Glutamatergic neuron (in vitro differentiated cells): ENCODE measurements at places on chromosomes 4 and X.
A peak's percentile ranks its signal among the peaks of the same experiment; 100 is the strongest.

GRCh38 chr4:67861513-67861912 lies 22.3 kb downstream of the TMPRSS11D start:
- H3K4me3 ChIP-seq, result no peak overlapping the region
- no peaks in the 10 kb centered on the region for H3K27me3 ChIP-seq
- H3K4me1 ChIP-seq, result peaks cover 5% of the 10 kb centered on the region
- no peak for DNase-seq

DNA sequence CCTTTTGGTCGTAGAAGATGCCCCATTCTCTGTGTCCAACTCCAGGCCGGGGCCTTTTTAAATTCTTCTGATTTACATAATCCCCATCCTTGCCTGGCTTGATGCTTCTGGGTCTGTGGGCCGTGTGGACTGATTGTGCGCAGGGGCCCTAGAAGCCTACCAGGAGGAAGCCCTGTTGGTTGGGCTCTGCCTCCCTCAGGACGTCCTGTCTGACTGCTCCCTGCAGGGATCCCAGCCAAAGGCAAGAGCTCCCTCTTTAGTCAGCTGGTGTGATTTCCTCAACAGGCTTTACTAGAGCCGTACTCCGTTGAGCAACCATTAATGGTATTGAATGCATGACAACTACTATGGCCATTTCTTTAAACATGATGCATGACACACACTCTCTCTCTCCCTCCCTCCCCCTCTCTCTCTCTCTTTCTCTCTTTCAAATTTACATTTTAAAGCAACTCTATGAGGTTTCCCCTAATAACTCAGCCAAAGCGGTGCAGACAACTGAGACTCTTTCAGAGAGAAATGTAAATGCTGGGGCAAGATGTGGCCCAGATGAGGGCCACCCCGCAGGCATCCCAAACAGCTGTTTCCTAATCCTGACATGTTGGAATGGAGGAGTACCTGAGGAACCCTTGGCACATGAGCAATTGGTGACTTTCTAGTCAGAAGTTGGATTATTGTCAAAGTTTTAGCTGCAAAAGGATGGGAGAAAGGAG lies 117.3 kb downstream of the DRD5 start:
- H3K27me3 ChIP-seq, result no peaks in the 10 kb centered on the region
- no peaks in the 10 kb centered on the region for H3K4me1 ChIP-seq
- no peaks in the 10 kb centered on the region for H3K36me3 ChIP-seq

- H3K4me3 ChIP-seq, result no peak overlapping the region
- no peak for DNase-seq
- no peaks in the 10 kb centered on the region for H3K27me3 ChIP-seq
- H3K4me1 ChIP-seq, result no peaks in the 10 kb centered on the region
Measured at GRCh38 chr4:19739101-19739651, 512.5 kb upstream of the SLIT2 start.

GRCh38 chrX:124010157-124010556 lies 48.7 kb downstream of the STAG2 start:
- no peaks in the 10 kb centered on the region for H3K36me3 ChIP-seq
- peaks cover 2% of the 10 kb centered on the region for H3K4me1 ChIP-seq
- H3K27me3 ChIP-seq, result peaks cover 4% of the 10 kb centered on the region
- no peak overlapping the region for H3K4me3 ChIP-seq

DNA sequence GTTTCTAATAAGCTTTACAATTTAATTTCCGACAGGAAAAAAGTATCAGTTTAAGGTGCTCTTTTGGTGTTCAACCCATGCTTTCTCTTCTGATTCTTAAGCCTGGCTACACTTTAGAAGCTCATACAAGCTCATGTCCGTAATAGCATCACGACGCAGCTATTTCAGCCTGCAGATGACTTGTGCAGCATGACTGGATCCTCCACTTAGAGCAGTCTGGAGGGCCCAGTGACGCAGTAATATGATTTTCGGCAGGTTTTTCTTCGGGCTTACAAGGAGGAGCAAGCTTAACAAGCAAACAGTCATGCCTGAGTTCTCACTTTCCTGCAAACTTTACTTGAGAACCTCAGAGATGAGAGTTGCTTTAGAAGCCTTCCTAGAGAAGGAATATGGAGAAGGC lies 85.3 kb upstream of the MAML3 start:
- peak overlapping the region; percentile 74 for H3K27ac ChIP-seq
- DNase-seq, result no peak
- H3K4me1 ChIP-seq, result peaks cover 63% of the 10 kb centered on the region

DNA sequence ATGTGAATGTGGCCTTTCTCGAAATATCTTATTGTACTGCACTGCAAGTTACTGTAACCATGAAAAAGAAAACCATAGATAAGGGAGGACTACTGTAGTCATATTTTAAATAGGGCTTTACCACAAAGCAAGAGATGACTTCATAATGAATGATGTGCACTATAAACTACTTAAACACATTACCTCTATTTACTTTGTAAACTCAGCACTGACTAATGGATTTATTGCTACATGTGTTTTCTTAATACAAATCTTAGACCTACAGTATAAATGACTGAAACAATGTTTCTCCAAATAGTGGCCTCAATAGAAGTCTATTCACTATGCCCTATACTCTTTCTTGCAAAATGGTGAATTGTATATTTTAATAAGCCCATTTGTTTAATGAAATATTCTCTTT lies 61.1 kb downstream of the HDX start:
- peaks cover 18% of the 10 kb centered on the region for H3K36me3 ChIP-seq
- H3K27me3 ChIP-seq, result no peaks in the 10 kb centered on the region
- no peak overlapping the region for H3K27ac ChIP-seq
- no peaks in the 10 kb centered on the region for H3K4me1 ChIP-seq
- no peak for DNase-seq
- H3K4me3 ChIP-seq, result no peak overlapping the region

DNA sequence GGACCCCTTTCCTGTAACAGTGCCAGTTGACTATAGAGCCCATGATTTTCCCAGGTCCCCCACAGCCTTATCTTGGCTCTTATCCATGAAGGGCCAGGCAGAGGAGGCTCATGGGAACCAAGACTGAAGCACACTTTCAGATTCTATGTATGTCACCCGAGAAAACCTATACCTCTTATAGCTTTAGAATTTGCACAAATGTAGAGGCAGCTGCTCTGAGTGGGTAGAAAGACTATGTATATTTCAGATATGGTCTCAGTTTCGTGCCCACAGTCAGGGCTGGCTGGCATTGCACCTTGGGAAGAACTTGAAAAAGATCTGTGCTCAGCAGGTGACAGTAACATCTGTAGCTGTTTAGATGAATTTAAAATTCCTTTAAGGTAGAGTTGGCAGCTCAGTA lies 8.3 kb upstream of the LNX1 start:
- H3K36me3 ChIP-seq, result peaks cover 7% of the 10 kb centered on the region
- peaks cover 8% of the 10 kb centered on the region for H3K27me3 ChIP-seq
- H3K4me3 ChIP-seq, result no peak overlapping the region
- H3K4me1 ChIP-seq, result peaks cover 13% of the 10 kb centered on the region
- no peak for DNase-seq

DNA sequence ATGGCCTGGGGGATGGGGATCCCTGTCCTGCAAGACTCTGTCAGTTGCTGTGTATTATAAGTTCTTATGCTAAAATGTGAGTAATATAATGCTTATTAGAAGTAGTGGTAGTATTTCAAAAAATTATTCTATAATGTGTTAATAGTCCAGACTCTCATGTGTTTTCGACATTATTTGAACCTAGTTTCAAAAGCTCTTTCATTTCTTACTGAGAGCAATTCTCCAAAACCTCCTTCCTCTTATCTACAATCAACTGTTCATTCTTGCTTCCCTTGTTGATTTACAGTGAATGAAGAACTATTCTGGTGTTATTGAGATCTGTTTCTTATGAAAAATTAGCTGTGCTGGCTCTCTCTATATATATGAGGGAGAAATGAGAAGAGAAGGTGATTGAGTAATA lies 32.9 kb upstream of the PTPN13 start:
- no peak overlapping the region for H3K4me3 ChIP-seq
- H3K4me1 ChIP-seq, result peaks cover 7% of the 10 kb centered on the region
- peaks cover 2% of the 10 kb centered on the region for H3K27me3 ChIP-seq
- H3K27ac ChIP-seq, result no peak overlapping the region
- no peaks in the 10 kb centered on the region for H3K36me3 ChIP-seq

DNA sequence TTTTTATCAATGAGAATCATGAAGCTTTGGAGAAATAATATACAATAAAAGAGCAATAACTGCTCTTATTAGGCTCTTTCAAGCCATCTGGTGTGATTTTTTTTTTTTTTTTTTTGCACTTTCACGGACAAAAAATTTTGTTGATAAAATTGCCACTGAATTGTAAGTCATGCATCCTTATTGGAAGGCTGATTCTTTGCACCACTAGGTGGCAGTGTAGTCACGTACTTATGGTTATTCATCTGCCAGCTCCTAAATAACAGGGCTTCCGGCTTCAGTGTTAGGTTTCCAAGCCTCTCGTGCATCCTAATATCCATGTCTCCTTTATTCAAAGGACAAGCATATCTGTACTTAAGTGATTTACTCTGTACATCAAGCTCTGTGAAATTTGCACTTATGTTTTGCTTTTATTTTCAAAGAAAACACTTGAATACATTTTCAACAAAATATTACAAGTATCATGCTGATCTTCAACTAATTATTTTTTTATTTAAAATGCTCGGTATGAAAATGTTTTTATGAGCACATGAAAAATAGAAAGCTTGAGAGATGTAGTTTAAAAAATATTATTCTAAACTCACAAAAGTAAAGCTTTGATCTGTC lies 1578.3 kb upstream of the TENM3 start:
- peak; percentile 63 for DNase-seq
- peaks cover 5% of the 10 kb centered on the region for H3K4me1 ChIP-seq
- H3K36me3 ChIP-seq, result no peaks in the 10 kb centered on the region
- no peaks in the 10 kb centered on the region for H3K27me3 ChIP-seq
- no peak overlapping the region for H3K27ac ChIP-seq

DNA sequence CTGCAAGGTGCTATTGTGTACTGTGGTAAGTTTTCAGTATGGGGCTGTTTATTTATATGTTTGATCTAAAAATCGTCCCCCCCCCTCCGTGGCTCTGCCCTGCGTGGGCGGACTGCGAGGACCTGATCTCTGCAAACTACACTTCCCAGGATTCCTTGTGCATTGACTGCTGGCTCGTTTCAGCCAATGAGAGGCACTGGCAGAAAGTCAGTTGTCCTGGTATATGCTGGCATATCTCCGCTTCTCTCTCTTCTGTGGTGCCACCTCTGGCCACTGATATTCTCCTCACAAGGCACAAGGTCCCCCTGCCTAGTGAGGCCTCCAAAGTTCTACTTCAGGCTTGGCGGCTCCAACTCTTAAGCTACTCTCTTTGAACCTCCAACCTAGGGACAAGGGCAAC lies 168.8 kb upstream of the ZFP42 start:
- peaks cover 3% of the 10 kb centered on the region for H3K27me3 ChIP-seq
- DNase-seq, result no peak
- no peak overlapping the region for H3K4me3 ChIP-seq
- no peak overlapping the region for H3K27ac ChIP-seq
- no peaks in the 10 kb centered on the region for H3K4me1 ChIP-seq
- H3K36me3 ChIP-seq, result no peaks in the 10 kb centered on the region

DNA sequence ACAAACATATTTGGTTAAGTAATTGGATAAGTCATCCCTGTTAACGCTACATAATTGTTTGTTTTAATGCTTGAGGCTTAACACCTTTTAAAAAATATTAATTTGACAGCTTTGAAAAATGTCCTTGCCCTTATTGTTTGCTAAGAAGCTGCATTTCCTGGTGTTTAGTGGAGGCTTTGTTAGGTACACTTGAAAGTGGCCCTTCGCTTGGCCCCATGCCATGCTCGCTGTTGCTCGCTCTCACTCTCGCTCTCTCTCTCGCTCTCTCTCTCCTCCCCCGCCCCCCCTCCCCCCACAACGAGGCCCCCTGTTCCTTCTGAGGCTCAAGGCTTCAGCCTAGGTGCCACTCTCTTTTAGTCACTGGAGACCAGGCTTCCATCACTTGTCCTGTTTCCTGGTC lies 139.6 kb downstream of the DCLK2 start:
- H3K4me1 ChIP-seq, result peaks cover 3% of the 10 kb centered on the region
- no peak overlapping the region for H3K27ac ChIP-seq
- H3K27me3 ChIP-seq, result no peaks in the 10 kb centered on the region
- DNase-seq, result no peak
- no peak overlapping the region for H3K4me3 ChIP-seq

DNA sequence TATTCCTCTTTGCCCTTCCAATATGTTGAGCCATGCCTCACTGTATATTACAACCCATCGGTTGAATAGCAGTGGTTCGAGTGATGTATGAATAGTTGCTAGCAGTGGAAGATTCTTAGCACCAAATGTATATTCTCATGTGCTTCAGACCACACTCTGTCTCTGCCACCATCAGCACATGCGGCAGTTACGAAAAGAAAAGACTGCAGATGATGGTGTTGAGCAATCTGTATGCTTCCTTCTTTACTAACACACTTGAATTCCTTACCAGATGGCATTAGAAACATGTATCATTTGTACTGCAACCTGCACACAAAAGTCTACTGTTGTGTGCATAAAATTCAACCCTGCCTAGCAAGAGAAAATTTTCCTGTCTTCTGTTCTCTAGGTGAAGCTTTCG lies 214.6 kb downstream of the ENOX2 start:
- H3K27me3 ChIP-seq, result no peaks in the 10 kb centered on the region
- no peak overlapping the region for H3K27ac ChIP-seq
- no peak for DNase-seq
- H3K36me3 ChIP-seq, result no peaks in the 10 kb centered on the region
- no peak overlapping the region for H3K4me3 ChIP-seq
- H3K4me1 ChIP-seq, result no peaks in the 10 kb centered on the region

DNA sequence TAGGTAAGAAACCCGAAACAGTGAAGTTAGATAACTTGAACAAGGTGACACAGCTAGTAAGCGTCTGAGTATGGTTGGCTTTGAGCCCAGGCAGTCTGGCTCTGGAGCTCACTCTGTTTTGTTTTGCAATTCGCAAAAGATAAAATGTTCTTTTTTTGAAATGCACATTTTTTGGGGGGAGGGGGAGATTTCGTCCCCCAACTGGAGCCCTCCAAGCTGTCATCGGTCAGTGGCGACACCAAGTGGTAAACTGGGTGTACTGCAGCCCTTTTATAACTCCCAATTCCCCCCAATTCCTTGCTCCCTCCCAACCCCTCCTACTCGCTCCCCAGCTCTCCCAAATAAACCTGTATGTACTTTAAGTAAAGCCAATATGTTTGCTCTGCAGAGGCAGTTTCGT lies 2.8 kb upstream of the CLCN5 start:
- peak; percentile 35 for DNase-seq
- H3K27me3 ChIP-seq, result no peaks in the 10 kb centered on the region
- peaks cover 7% of the 10 kb centered on the region for H3K4me1 ChIP-seq
- H3K4me3 ChIP-seq, result no peak overlapping the region
- H3K36me3 ChIP-seq, result no peaks in the 10 kb centered on the region
- H3K27ac ChIP-seq, result no peak overlapping the region

GRCh38 chr4:31045724-31046318 lies 325.7 kb downstream of the PCDH7 start:
- H3K4me1 ChIP-seq, result peaks cover 30% of the 10 kb centered on the region
- no peak overlapping the region for H3K27ac ChIP-seq
- no peak overlapping the region for H3K4me3 ChIP-seq
- no peaks in the 10 kb centered on the region for H3K36me3 ChIP-seq

GRCh38 chrX:11143931-11144678 lies 33.0 kb downstream of the HCCS start:
- H3K4me3 ChIP-seq, result no peak overlapping the region
- H3K27ac ChIP-seq, result no peak overlapping the region
- DNase-seq, result peak; percentile 16
- no peaks in the 10 kb centered on the region for H3K4me1 ChIP-seq

- H3K27ac ChIP-seq, result peak overlapping the region; percentile 72
- peak; percentile 81 for DNase-seq
- no peaks in the 10 kb centered on the region for H3K36me3 ChIP-seq
- peak overlapping the region; percentile 88 for H3K4me3 ChIP-seq
Measured at GRCh38 chr4:184472614-184473498, 1.5 kb downstream of the IRF2 start.
